CD4-positive, alpha-beta memory T cell (primary cell): ENCODE measurements at places on chromosomes 5 and 9.

DNA sequence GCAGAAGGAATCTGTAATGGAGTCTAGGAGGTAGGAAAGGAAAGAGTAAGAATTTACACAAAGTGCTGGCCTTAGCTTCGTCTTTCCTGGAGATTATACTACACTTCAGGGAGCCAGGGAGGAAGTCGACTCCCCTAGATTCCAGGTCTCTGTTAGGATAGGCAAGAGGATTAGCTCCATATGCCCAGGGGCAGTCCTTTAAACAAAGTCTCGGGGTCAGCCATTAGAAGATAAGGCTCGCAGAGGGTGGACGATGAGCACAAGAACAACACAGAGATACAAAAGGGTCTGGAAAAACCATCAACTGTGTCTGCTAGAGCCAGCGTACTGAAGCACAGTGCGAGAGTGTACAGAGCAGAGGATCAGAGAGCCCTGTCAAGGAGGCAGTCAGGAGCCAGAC, 344.7 kb upstream of the TNC start:
- no peak overlapping the region for H3K4me3 ChIP-seq
- no peaks in the 10 kb centered on the region for H3K27me3 ChIP-seq
- no peak for DNase-seq
- no peaks in the 10 kb centered on the region for H3K36me3 ChIP-seq

- peaks cover 4% of the 10 kb centered on the region for H3K36me3 ChIP-seq
- H3K27ac ChIP-seq = no peak overlapping the region
- H3K4me3 ChIP-seq = no peak overlapping the region
- no peaks in the 10 kb centered on the region for H3K4me1 ChIP-seq
- no peak for DNase-seq
These were observed 10.3 kb downstream of the IPPK start for GRCh38 chr9:92659601-92660000.

DNA sequence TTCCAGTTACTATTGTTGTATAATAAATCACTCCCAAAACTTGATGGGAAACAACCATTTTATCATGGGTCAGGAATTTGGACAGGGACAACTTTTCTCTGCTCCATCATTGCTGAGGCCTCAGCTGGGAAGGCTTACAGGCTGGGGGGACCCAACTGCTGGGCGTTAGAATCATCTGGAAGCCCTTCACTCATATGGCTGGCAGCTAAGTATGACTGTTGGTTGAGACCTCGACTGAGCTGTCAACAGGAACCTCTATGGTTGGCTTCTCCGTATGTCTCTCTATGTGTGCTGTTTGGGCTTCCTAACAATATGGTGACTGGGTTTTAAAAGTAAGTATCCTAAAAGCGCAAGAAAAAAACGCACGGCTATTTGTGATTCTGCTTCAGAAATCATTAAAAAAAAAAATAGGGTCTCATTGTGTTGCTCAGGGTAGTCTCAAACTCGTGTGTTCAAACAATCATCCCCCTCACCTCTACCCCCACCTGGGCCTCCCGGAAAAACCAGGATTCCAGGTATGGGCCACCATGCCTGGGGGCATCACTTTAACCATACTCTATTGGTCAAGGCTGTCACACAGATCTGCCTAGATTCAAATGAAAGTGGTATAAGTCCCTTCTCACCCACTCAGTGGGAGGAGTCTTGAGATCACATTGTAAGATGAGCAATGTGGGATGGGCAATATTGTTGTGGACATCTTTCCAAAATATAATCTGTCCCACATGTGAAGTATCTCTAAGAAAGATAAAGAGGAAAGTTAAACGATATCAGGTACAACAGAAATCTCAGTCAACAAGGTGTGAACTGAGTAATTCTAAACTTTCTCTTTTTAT, 15.2 kb downstream of the FNBP1 start:
- peak overlapping the region; percentile 77 for H3K27ac ChIP-seq
- no peaks in the 10 kb centered on the region for H3K27me3 ChIP-seq
- no peaks in the 10 kb centered on the region for H3K36me3 ChIP-seq
- H3K4me3 ChIP-seq = no peak overlapping the region

DNA sequence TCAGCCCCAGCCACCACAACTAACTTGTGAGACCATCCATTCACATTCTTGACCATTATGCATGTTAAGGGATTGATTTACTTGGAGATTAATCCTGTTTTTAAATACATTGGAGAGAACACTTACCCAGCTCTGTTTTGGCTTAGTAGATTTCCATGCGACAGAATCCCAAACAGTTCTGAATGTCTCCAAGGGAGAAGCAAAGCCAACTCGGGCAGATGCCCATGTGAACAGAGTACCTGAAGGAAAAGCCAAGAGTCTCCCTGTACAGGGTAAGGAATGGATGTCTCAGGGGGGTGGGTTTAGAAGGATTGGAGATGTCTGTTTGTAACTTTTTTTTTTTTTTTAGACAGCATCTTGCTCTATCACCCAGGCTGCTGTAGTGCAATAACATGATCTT, 61.0 kb downstream of the GRAMD2B start:
- DNase-seq = no peak
- H3K27ac ChIP-seq = no peak overlapping the region
- no peak overlapping the region for H3K4me3 ChIP-seq
- H3K36me3 ChIP-seq = peaks cover 12% of the 10 kb centered on the region
- H3K4me1 ChIP-seq = no peaks in the 10 kb centered on the region

DNA sequence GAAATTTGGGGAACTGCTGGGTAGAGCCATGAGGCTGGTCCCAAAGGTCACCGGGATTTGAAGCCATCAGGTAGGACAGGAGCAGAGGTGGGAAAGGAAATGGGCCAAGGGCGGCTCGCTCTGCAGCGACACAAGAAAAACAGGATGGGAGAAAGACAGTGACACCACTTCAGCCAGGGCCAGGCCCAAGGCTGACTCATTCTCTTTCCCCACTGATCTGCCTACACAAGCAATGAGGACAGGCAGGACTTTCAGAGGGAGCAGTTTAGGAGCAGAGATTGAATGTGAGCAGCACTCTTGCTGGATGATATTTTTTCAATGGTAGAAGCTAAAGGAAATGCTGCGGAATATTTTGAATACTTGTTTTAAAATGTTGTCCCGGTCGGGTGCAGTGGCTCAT, 3.5 kb downstream of the RUFY1 start:
- H3K4me3 ChIP-seq = no peak overlapping the region
- peaks cover 33% of the 10 kb centered on the region for H3K4me1 ChIP-seq
- no peaks in the 10 kb centered on the region for H3K27me3 ChIP-seq

DNA sequence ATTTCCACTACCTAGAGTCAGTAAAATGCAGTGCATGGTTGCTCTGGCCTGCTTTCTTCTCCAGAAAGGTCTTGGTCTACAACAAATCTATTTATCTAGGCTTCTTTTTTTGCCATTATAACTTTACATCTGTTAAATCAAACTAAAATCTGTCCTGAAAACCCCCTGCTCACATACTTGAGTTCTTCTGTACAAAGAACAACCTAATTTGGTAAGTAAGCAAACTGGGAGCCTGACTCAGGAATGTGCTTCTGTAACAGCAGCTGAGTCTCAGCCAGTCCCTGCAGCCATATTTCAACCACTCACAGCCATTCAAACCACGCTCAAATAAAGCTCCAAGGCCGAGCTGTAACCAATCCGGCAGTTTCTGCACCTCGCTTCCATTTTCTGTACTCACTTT, 95.8 kb downstream of the PLPP1 start:
- H3K36me3 ChIP-seq = no peaks in the 10 kb centered on the region
- H3K27ac ChIP-seq = no peak overlapping the region
- no peak overlapping the region for H3K4me3 ChIP-seq
- H3K4me1 ChIP-seq = peaks cover 19% of the 10 kb centered on the region
- no peak for DNase-seq

DNA sequence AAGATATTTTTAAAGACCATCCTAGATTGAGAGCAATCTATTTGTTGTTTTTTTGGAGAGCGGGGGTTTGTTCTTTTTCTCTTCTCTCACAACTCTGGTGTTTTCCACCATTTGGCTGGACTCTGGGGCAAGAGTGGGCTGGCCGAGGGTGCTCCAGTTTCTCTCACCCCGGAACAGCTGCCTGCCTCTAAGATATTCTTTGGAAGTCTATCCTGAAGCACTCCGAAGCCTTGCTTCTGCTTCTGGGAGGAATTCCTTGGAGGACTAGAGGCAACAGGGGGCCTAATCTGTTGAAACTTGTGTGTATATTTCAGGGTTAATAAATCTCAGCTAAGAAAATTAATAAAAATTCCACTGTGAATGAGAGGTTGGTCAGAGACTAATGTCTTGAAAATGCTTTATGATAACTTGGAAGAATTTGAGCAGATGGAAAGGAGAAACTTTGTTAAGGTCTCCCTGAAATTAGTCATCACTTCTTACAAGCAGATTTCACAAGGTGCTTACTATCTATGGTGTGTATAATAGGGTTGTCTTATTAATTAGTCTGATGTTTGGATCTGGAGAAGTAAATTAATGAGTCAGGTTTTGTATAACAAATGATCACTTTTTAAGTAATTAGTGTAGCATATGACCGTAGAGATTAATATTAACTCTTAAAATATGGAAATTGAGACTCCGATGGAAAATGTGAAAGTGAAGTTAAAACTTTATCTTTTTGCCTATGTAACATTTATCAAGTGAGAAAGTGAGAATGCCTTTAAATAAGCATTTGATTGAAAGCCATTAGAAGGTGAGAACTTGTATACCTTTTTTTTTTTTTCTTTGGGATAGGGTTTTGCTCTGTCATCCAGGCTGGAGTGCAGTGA, 4.0 kb downstream of the MAN2A1 start:
- H3K27me3 ChIP-seq = no peaks in the 10 kb centered on the region
- H3K27ac ChIP-seq = no peak overlapping the region
- H3K4me1 ChIP-seq = peaks cover 78% of the 10 kb centered on the region
- no peak overlapping the region for H3K4me3 ChIP-seq
